Heart left ventricle (tissue), 16 donors: ENCODE measurements at places on chromosomes 4 and X. TPM values are rescaled to one million over a fixed set of nuclear protein-coding genes. Genes with fewer than 3 reads are reported as not detected.

The CPLX1 gene
- 5.9 TPM for polyA plus RNA-seq

The LEF1 gene
- 0.08 TPM for polyA plus RNA-seq

The NSUN7 gene
- 0.04 TPM for polyA plus RNA-seq

The FAM47A gene
- polyA plus RNA-seq: not detected

The GLOD5 gene
- not detected for polyA plus RNA-seq

- no peaks in the 10 kb centered on the region for H3K36me3 ChIP-seq
- no peak overlapping the region for H3K27ac ChIP-seq
- no peaks in the 10 kb centered on the region for H3K27me3 ChIP-seq
- no peak overlapping the region for H3K4me3 ChIP-seq
- no peaks in the 10 kb centered on the region for H3K4me1 ChIP-seq
Observed at GRCh38 chr4:180179146-180179545, 2064.1 kb upstream of the TENM3 start.

The TMEM255A gene
- polyA plus RNA-seq: 0.15 TPM

GRCh38 chr4:3451956-3452355 is 10.2 kb downstream of the HGFAC start:
- no peaks in the 10 kb centered on the region for H3K27me3 ChIP-seq
- no peaks in the 10 kb centered on the region for H3K4me1 ChIP-seq
- no peak overlapping the region for H3K4me3 ChIP-seq
- DNase-seq: no peak
- no peaks in the 10 kb centered on the region for H3K36me3 ChIP-seq

The MID1 gene
- 1.8 TPM for polyA plus RNA-seq

GRCh38 chrX:97117572-97117971 is 233.9 kb downstream of the RPA4 start:
- no peak for DNase-seq
- no peaks in the 10 kb centered on the region for H3K27me3 ChIP-seq
- no peak overlapping the region for H3K27ac ChIP-seq
- no peak overlapping the region for H3K4me3 ChIP-seq
- no peaks in the 10 kb centered on the region for H3K4me1 ChIP-seq

- no peak for DNase-seq
- H3K4me1 ChIP-seq: no peaks in the 10 kb centered on the region
- H3K4me3 ChIP-seq: no peak overlapping the region
- H3K27ac ChIP-seq: no peak overlapping the region
Observed at GRCh38 chr4:183517781-183518180, 12.9 kb downstream of the ING2 start.

DNA sequence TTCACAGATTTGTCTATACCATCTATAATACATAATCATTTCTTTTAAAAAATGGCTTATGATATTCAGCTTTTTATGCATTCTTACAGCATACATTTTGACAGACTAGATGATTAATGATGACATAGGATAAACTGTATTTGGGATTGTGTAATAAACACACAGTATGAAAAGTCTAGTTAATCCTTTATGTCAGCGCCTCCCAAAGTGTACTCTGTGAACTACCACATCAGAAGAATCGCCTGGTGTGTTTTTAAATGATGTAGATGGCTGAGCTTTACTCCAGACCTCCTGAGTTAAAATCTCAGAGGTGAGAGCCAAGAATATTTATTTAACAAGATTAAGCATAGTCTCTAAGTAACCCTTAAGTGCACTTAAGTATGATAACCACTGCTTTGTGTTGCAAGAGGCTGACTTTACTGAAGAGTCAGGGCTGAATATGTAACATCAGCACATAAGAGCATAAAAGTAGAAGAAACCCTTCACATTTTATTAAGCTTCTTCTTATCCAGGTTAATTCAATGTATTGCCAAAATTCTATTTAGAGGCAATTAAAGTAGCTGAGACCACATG is 104.2 kb downstream of the ANK2 start:
- no peaks in the 10 kb centered on the region for H3K27me3 ChIP-seq
- H3K4me1 ChIP-seq: no peaks in the 10 kb centered on the region
- DNase-seq: no peak
- no peak overlapping the region for H3K4me3 ChIP-seq

The BEX3 gene
- polyA plus RNA-seq: 85.3 TPM

The STBD1 gene
- polyA plus RNA-seq: 50.8 TPM

GRCh38 chrX:134249241-134249640 is 12.3 kb downstream of the CCDC160 start:
- DNase-seq: no peak
- H3K27ac ChIP-seq: no peak overlapping the region
- H3K36me3 ChIP-seq: no peaks in the 10 kb centered on the region
- H3K4me3 ChIP-seq: no peak overlapping the region
- H3K4me1 ChIP-seq: no peaks in the 10 kb centered on the region

DNA sequence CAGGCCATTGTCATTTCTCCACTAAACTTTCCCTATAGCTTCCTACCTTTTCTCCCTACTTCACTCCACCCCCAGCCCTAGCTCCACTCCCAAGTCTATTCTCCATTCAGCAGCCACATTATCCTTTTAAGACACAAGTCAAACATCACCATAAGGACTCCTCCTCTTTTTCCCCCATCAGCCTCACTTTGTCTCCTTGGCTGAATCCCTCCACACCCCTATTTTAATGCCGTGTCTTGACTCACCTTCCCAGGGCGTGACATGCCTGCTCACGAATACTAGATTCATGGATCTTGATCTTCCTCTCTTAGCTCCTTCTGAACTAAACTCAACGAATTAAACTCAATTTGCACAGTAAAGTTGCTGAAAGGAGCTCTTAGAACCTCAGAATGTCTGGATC is 281.9 kb downstream of the PTTG2 start:
- H3K27ac ChIP-seq: no peak overlapping the region
- no peak overlapping the region for H3K4me3 ChIP-seq
- H3K27me3 ChIP-seq: no peaks in the 10 kb centered on the region

DNA sequence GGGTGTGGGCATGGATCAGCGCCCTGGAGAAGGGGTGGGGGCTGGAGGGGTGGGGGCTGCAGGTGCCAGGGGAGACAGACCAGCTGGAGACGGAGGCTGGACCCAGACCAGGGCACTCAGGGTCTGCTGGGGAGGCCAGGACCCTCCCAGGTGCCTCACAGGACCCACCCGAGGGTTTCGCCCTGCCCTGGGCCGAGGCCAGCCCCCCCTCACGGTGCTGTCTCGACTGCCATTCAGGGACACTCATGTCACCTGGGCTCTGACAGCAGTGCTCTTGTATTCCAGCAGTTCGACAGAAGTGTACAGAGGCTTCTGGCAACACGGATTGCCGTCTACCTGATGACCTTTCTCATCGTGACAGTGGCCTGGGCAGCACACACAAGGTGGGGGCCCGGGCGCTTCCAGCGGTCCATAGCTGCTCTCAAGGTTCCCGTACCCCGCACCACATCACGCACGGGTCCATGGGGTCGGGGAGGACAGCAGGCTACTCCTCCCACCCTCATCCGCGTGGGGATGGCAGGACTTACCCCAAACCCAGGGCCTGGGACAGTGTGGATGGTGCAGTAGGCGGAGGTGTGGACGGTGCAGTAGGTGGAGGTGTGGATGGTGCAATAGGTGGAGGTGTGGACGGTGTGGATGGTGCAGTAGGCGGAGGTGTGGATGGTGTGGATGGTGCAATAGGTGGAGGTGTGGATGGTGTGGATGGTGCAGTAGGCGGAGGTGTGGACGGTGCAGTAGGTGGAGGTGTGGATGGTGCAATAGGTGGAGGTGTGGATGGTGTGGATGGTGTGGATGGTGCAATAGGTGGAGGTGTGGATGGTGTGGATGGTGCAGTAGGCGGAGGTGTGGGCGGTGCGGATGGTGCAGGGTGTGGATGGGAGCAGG is 18.1 kb downstream of the TMEM175 start:
- no peaks in the 10 kb centered on the region for H3K27me3 ChIP-seq
- H3K36me3 ChIP-seq: no peaks in the 10 kb centered on the region
- no peak overlapping the region for H3K4me3 ChIP-seq
- DNase-seq: no peak
- H3K27ac ChIP-seq: no peak overlapping the region

The NOCT gene
- polyA plus RNA-seq: 3.1 TPM

- H3K27ac ChIP-seq: no peak overlapping the region
- no peaks in the 10 kb centered on the region for H3K36me3 ChIP-seq
- no peak overlapping the region for H3K4me3 ChIP-seq
- H3K27me3 ChIP-seq: no peaks in the 10 kb centered on the region
- no peak for DNase-seq
Observed at GRCh38 chr4:26458157-26458561, 32.1 kb downstream of the CCKAR start.

DNA sequence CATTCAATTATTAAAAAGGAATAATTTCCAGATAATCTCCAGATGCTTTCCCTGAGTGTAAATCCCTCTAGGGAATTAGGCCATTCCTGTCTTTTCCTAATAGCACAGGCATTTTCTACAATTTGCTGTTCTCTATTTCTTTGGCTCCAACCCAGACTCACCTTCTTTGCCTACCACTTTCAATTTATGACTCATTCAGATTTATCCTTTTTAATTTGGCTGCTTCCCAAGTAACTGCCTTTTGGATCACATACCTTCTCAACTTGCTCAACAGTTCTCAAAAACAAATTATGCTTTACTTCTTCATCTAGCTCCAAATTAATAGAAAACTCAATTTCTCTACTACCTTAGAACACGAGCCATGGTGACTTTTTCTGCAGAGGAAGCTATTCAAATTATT is 1166.3 kb upstream of the PCDH7 start:
- DNase-seq: no peak
- no peak overlapping the region for H3K4me3 ChIP-seq
- H3K4me1 ChIP-seq: no peaks in the 10 kb centered on the region
- H3K36me3 ChIP-seq: no peaks in the 10 kb centered on the region
- no peaks in the 10 kb centered on the region for H3K27me3 ChIP-seq

GRCh38 chrX:103805860-103806259 is 26.2 kb downstream of the RAB9B start:
- H3K27me3 ChIP-seq: no peaks in the 10 kb centered on the region
- DNase-seq: no peak
- no peaks in the 10 kb centered on the region for H3K36me3 ChIP-seq
- H3K4me3 ChIP-seq: no peak overlapping the region
- H3K4me1 ChIP-seq: no peaks in the 10 kb centered on the region

DNA sequence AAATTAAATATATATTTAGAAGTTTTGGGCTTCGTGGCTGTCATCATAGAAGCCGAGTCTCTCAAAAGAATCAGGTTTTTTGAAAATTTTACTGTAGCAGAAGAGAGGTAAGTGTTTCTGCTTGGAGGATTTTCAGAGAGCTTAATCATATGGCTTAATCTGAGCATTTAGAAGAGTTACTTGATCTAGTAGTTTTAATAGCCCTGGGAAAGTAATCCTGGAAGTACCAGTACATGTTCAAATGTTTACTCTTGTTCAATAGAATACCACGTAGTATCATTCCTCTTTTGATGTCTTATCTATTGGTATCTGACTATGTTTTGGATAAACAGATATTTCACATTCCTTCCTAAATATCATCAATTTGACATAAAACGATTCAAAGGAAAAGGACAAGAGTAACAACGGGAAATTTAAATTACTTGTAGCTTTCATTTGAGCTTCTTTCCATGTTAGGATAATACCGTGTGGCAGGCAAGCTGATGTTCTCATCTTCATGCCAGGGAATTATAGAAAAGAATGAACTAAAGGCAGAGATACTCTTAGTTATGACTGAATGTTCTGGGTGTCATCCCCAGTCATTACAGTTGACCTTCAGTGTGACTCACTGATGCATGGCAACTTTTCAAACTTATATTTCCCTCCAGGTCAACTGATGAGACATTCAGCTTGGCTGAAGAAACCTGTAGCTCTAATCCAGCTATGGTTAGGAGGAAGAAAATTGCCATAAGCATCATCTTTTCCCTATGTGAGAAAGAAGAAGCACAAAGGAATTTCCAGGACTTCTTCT is 89.8 kb downstream of the FNIP2 start:
- H3K27ac ChIP-seq: no peak overlapping the region
- peaks cover 53% of the 10 kb centered on the region for H3K36me3 ChIP-seq
- no peak for DNase-seq
- H3K27me3 ChIP-seq: no peaks in the 10 kb centered on the region
- no peak overlapping the region for H3K4me3 ChIP-seq

The PNMA6A gene
- 3.4 TPM for polyA plus RNA-seq

The CDKL2 gene
- polyA plus RNA-seq: not detected

DNA sequence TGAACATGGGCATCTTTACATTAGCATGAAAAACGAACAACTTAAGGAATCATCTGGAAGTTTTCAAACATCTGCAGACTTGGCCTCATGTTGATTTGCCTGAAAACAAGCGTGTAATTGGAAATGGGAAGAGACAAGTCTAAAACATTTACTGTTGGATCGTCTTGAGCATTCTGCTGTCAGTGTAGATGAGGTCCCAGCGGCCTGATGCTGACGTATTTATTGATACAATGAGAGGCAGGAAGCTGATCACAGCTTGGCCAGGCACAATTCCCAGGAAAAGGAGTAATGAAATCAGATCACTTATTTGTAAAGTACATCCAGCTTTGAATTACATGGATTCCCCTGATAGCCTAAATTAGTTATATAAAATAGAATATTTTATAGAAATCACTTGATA is 210.6 kb downstream of the CLCN4 start:
- DNase-seq: no peak
- H3K4me1 ChIP-seq: no peaks in the 10 kb centered on the region
- H3K27ac ChIP-seq: no peak overlapping the region
- no peaks in the 10 kb centered on the region for H3K36me3 ChIP-seq

The PCDH10 gene
- polyA plus RNA-seq: under 0.01 TPM

DNA sequence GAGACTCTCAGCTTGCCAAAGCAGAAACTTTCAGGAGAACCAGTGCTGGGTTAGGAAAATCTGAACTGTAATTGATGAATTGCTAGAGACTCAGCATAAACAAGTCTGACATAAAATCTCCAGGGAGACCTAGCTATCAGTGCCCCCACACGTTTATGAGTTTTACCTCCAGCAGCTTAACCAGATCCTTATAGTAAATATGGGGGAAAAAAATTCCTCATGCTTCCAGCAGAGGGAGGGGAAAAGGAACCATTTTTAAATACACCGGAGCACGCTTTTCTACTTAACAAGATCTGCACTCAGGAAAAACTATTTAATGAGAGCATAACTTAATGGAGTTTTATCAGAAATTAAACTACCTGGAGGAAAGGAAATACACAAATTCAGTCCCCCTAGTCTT is 1040.7 kb upstream of the INTU start:
- no peak overlapping the region for H3K27ac ChIP-seq
- H3K36me3 ChIP-seq: no peaks in the 10 kb centered on the region
- H3K27me3 ChIP-seq: no peaks in the 10 kb centered on the region

GRCh38 chrX:49209434-49210251 is 9.7 kb upstream of the SYP start:
- H3K4me1 ChIP-seq: no peaks in the 10 kb centered on the region
- H3K27ac ChIP-seq: no peak overlapping the region
- no peaks in the 10 kb centered on the region for H3K27me3 ChIP-seq
- H3K4me3 ChIP-seq: peak overlapping the region; percentile 7

DNA sequence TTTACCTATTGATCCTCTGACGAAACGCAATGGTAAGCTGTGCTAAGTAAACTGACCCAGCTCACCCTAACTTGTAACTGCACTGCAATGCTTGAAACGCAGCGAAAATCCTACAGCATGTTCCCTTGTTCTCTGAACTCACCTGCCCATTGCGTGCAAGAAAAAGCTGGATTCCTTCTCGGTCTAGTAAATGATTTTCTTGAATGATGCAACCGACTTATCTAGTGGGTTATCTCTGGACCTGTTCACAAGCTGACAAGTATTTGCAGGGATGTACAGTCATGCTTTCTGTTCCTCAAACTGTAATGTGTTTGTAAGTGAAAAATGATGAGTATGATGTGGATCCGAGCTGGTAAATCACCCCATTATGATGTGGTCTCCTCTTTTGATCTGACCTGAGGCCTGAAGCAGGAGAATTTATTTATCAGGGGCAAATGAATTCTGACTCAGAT is 140.1 kb downstream of the BTC start:
- no peaks in the 10 kb centered on the region for H3K4me1 ChIP-seq
- H3K27ac ChIP-seq: no peak overlapping the region
- H3K4me3 ChIP-seq: no peak overlapping the region
